ENCODE measurements at places on chromosomes 12 and 14.

GRCh38 chr14:104870368-104871144 is 5.5 kb downstream of the CEP170B start:
- no peak for DNase-seq

DNA sequence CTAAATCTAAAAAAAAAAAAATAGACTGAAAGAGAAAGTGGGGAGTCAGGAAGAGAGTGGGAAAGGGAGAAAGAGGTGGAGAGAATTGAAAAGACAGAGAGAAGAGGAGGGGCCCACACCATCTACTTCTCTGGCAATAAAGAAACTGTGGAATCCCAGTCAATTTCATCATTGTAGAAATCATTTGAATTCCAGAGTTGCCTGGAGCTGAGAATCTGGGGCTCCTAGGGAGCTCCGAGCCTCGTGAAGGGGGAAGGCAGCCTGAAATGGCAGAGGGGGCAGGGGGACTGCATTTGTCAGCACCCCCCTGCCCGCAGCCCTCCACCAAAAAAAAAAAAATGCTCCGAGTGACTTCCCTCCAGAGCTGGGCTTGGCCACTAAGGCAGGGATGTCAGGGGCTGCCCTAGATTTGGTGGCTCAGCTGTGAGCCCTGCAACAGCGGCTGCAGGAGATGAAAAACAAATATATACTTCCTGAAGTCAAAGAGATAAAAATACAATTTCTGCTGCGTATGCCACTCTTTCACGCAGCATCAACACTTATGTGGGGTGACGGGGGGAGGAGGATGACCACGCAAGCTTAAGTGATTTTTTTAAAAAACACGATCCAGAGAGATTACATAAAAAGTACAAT is 80.5 kb downstream of the BCL11B start:
- peak; percentile 50 for DNase-seq

- peak; percentile 62 for DNase-seq
Observed at GRCh38 chr12:8681129-8681884, 16.5 kb upstream of the RIMKLB start.

GRCh38 chr12:77325511-77326236 is 260.3 kb upstream of the E2F7 start:
- no peak for DNase-seq

DNA sequence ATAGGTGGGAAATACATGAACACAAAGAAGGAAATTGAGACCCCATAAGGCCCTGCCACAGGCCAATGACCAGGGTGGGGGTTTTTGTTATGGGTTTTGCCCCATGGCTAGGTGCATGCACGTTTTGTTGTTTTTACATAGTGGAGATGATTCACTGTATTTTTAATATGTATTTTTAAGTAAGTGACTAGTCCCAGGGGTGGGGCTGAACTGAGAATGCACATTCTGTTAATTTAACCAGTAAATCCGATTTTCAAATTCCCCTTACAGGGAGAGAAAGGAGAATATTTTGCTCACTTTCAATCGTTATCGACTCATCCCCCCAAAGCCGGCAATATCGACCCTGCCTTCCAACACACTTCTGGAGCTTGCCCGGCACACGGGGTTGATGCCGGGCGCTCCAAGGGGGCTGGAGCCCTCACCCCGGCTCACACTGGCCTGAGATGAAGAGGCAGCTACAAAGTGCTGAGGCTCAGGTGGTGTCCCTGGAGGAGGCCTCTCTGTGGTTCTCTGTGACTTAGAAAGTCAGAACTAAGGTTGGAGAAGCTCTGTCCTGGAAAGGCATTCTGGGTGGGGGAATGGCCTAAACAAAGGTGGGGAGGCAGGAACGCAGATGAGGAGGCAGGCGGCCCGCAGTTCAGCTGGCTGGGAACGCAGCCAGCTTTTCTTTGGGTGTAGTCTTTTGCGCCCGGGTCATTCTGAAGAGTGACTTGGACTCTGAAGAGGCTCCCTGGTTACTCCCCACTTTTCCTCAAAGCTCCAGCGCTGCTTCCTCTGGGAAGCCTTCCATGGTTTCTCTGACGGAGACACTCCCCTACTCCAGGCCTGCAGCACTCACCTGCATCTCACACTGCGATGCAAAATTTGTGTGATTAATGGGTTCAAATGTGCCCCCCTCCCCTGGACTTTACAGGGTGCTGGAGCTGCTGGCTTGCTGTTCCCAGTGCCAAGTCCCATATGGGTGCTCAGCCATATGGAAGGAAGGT is 50.7 kb upstream of the DLK1 start:
- no peak for DNase-seq

GRCh38 chr14:39265033-39265432 is 31.3 kb downstream of the MIA2 start:
- peak; percentile 45 for DNase-seq

DNA sequence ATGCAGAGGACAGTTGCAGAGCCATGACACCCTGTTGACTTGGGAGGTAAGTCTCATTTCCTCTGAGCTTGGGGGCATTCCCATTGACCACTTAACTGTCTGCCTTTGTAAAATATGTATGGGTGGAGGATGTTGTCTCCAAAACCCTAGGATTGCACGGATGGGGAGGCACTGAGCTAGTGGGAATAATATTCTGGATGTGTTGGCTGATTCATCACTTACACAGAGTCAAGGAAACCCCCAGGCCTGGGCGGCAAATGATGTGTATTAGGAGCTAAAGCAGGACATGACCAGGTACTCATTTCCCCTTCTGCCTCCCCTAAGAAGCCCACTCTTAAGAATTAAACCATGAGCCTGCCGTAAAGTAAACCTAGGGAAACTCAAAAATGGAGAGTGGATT is 319.4 kb downstream of the VRK1 start:
- no peak for DNase-seq

DNA sequence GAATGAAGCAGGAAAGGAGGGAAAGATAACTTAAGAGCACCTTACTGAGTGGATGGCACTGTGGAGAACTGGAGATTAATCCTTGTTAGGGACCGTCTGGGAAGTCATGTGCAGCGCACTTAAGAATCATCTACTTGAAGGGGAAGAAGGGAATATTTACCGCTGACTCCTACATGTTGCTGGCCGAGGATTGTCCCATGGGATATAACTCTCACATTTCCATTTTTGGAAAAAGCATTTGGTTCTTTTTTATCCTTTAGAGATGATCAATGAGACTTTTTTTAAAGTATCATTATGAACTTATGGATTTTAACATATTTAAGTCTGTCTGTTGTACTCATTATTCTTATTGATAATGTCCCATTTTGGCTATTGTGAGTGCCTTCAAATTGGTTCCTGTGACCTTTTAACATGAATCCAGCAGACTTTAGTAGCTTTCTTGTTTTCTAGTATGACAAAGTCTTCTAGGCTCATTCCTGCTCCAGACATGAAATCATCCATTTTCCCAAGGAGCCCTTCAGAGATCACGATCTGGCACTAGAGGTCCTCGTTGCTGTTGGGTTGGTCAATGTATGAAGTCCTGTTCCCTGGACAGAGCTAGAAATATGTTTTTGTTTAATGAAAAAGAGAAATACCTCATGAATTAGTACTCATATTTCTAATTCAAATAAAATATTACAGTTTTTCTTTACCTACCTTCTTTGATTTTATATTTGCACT is 20.2 kb upstream of the FAM234B start:
- DNase-seq, result no peak

All from fibroblast of upper back skin (primary cell).